Thymus (tissue), 14 donors: ENCODE measurements at places on chromosomes 5 and 9.

DNA sequence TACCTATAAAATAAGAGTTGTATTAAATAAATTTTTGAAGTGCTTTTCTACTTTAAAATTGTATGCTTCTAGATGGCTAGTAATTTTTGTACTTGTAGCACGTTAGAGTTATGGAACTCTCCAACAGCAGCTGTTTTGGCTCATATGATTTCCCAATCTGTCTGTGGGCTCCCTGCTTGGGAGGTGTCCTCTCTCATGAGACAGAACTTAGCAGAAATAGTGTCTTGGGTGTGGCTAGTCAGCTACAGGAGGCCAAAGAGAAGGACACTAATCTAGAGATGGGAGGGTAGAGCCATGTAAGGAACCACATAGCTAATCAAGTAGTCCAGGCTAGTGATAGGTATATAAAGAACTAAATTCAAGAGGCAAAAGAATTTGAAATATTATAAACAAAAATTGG lies 78.4 kb upstream of the DAB2 start:
- no peak for DNase-seq

GRCh38 chr9:14303521-14303920 lies 10.4 kb downstream of the NFIB start:
- DNase-seq: no peak

GRCh38 chr5:66246608-66247007 lies 102.5 kb downstream of the SREK1 start:
- DNase-seq: no peak

DNA sequence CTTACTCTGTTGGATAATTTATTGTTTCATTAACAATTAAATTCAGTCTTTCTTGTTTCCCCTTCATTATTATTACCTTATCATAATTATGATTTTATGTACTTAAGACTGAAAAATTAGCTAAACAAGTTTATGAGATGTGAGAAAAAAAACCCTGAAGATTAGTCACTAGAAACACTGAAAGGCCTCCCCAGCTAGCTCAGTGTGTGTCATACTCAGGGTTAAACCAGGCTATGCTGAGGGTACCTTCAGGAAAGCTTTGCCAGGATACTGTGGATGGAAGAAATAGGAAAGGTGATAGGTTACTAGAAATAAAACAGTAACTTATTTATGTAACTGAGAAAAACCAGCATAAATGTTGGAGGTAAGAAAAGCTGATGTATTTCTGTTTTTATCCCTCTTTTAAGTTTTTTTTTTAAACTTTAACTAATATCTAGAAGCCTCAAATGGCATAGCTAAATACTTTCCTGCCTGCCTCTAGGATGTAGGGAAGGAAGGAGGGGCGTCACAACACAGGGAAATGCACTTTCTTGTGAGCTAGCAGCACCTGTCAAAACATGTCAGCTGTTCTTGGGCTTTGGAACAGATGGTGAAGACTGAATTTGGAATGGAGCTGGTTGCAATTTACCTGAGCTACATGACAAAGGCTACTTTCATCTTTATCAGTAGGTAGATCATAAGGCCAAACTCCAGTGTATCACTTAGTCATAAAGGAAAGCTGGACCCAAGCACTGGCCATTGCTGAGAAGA lies 24.2 kb downstream of the NMRK1 start:
- DNase-seq: no peak

DNA sequence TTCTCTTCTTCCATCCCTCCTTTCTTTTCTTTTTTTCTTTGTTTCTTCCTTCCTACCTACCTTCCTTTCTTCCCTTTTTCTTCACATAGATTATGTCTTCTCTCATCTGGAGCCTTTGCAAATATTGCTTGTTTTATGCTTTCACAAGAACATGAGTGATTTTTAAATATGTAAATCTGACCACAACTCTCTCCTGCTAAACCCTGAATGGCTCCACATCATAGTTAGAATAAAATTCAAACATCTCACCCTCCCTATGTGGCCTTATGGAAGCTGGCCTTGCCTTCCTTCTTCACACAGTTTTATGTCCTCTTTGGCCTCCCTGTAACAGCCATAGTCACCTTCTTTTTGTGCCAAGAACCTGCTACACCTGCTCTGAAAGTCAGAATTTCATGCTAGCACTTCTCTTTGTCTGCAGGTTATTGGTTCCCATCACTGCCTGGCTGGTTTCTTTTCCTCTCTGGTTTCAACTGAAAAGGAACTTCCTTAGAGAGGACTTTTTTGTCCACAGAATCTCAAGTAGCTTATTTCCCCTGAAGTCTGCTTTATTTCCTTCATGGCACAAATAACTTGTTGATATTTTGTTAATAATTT lies 114.3 kb upstream of the TNC start:
- DNase-seq: no peak

DNA sequence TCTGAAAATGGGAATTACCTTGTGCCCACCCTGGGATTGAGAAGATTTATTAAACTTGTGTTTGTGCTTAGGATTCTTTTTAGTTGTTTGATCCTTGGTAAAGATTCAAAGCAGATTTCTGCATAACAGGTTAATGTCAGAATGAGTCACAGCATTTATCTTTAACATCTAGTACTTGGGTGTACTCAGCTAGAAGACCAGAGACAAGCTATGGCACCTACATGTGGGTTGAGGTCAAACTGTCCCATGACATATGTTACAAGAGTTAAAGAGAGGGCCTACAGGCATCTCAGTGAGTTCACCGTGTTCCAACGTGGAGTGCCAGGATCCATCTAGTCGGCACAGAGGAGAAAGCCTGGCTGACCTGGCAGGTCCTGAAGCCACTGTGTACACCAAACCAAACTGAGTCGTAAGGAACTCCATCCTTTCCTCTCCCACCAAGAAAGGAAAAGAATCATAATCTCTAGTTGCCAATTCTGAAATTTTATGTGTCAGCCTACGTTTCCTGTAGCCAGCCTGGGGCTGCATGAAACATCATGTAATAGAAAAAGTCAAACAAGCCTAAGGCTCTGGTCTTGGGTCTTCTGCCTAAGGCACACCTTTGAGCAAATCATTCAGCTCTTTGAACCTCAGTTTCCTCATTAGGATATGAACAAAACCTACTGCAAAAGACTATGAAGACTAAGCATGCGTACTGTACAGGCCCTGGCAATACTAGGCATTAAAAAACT lies 73.7 kb downstream of the RCL1 start:
- no peak for DNase-seq

- no peak for DNase-seq
Observed at GRCh38 chr9:2417730-2418129, 203.9 kb upstream of the VLDLR start.

GRCh38 chr5:157506066-157506590 lies 46.1 kb downstream of the NIPAL4 start:
- no peak for DNase-seq

DNA sequence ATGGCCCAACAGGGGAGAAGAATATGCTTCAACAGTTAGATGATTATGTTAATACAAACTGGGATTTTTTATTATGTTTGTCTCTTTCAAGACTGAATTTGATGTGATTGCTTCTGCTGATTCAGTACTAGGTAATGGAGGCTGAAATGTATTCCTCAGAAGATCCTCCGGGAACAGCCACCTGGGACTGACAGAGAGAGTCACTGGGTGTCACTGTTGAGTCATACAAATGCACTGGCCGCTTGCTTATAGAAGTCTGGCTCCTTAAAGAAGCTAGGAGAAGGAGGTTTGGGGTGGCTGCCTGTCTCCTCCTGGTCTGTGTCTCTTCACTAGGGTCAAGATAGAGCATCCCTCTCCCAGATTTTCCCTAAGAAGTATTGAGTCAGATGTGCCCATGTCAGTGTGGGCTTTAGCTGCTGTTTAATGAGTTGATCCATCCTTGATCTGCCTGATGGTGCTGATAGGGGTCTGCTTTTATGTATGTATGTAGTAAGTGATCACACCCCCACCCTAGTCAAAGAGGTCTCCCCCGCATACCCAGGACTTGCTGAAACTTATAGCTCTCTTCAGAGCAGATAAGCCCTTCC lies 773.4 kb downstream of the BRINP1 start:
- no peak for DNase-seq

- DNase-seq: no peak
Observed at GRCh38 chr5:117488976-117489500, 914.4 kb upstream of the SEMA6A start.

DNA sequence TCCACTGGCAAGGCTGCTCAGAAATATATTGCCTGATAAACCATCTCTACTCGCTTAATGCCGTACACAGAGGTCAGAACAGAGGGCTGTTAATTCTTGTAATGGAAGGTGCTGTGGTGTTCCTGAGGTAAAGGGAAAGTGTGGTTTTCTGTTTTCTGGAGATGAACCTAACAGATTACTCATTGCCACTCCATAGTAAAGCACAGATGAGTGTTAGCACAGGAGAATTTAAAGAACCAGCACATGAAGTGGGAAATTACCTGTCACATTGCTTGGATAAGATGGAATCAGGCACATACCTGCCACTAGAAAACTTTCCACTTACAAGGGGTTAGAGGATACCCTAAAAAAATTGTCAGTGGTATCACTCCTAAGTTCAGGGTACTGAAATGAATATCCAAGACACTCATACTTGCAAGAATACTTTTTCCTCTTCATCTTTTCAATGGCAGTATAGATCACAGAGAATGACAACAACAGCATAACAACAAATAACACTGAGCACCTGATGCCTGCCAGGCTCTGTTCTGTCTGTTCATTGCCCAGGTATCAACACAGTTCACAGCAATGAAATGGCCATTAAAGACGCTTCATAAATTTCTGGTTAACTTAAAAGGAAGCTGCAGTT lies 152.9 kb upstream of the GNA14 start:
- DNase-seq: no peak

DNA sequence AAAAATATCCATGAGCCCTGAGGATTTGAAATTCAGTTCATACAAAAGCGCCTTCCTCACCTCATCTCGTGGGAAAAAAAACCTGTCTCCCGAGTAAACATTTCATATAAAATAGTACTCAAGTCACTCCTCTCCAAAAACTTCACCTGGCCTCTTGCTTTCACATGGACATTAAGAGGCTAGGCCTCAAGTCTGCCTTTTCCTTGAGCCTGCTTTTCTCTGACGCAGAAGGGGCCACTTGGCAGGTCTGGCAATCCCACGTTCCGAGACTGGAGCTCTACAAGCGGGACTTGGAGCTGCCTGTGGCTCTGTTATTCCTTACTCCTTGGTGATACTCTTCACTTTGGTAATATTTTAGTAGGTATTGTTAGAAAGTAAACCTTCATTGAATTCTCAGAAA lies 26.9 kb upstream of the CKS2 start:
- DNase-seq: no peak

- DNase-seq: no peak
Observed at GRCh38 chr9:84788803-84789462, 119.4 kb downstream of the NTRK2 start.

DNA sequence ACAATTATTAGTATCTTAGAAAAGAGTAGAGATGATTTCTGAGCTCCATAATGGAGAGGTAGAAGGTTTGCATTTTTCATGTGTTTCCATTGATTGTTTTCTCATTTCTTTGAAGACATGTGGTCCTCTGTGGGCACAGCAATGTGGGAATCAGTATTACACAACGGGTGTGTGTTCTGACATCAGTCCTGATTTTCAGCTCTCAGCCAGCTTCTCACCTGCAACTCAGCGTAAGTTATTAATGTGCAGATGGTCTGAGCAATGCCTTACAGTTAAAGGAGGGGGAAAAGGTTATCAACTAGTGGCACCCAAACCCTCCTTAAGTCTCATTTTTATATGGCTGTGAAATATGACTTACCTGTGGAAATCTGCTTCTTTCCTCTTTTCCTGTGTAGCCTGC lies 59.1 kb downstream of the ITGA2 start:
- no peak for DNase-seq

DNA sequence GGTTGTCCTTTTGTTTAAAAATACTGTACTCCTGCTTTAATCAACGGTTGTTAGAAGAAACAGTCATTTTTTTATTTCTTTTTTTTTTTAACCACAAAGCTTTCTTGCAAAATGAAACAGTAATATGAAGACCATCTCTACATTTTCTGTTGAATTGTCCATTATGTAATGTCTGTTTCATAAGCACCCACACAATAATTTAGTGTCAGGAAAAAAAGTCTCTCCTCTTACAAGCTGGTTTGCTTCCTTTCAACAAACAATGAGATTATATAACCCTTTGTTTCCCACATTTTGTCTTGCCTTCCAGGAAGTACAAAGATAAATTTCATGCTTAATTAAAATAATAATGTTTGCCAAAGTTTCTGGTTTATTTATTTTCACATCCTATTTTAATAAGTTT lies 16.7 kb downstream of the CTNNAL1 start:
- no peak for DNase-seq

GRCh38 chr9:30628915-30629567 lies 1755.4 kb upstream of the ACO1 start:
- no peak for DNase-seq

DNA sequence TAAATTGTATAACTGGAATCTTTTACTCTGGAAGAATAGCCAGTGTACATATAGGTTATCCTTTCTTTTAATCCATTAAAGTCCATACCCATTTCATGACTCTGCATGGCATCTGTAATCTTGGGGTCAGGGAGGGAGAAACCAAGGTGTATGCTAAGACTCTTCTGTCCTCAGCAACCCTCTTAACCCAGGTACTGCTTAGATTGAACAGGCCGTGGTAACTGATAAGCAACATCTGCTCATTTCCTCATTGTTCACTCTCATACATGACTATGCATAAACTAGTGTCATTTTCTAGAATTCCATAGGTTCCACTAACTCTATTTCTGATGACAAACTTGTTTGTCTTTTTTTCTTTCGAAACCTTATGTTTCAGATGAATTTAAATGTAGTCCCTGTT lies 69.3 kb upstream of the IFNE start:
- DNase-seq: no peak

DNA sequence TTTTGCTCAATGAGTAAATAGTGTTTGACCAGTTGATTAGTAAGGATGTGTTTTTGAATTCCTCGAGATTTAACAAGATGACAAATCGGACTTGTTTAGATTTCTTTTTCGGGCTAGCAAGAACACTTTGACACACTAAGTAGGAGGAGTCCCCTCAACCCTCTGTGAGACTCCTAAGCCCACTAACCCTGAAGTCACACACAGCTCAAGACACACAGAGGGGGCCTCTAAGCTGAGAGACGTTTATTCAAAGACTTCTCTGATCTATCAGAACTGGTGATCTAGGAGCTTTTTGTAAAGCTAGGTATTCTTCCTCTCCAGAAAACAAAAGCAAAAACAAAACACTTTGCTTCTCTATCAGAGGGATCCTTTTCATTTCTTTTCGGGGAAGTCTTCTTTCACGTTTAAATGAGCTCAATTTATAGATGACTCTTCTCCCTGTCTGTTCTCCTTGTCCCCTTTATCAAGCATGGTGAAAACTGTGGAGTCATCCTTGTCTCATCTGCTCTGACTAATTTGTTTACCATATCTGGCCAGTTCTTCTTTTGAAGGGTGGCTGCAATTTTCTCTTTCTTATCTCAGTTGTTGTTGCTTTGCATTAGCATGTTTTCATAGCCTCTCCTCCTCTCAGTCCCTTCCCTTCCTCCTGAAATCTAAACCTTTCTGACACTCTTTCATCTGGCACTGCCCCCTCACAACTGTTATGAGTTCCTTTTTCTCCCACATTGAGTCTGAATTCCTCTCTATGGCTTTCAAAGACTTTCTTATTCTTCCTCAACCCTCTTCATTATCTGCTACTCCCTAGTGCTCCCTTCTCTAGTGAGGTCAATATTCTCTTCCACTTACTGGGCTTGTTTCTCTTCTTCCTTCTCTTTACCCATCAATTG lies 68.5 kb upstream of the RAI14 start:
- no peak for DNase-seq
